ENCODE measurements at places on chromosomes 3 and 15.

DNA sequence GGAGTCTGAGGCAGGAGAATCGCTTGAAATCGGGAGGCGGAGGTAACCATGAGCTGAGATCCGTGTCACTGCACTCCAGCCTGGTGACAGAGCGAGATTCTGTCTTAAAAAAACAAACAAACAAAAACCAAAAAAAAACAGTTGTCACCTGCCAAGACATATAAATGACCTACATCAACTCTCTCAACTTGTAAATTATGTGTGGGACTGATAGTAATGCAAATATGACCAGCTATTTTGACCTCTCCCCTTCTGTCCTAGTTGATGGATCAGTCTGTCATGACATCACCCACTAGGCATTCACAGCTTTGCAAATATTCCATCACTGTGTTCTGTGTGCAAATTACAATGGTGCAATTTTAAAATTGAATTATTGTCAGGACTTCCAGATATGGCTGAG is 175.4 kb downstream of the EBLN2 start:
- no peak for DNase-seq

DNA sequence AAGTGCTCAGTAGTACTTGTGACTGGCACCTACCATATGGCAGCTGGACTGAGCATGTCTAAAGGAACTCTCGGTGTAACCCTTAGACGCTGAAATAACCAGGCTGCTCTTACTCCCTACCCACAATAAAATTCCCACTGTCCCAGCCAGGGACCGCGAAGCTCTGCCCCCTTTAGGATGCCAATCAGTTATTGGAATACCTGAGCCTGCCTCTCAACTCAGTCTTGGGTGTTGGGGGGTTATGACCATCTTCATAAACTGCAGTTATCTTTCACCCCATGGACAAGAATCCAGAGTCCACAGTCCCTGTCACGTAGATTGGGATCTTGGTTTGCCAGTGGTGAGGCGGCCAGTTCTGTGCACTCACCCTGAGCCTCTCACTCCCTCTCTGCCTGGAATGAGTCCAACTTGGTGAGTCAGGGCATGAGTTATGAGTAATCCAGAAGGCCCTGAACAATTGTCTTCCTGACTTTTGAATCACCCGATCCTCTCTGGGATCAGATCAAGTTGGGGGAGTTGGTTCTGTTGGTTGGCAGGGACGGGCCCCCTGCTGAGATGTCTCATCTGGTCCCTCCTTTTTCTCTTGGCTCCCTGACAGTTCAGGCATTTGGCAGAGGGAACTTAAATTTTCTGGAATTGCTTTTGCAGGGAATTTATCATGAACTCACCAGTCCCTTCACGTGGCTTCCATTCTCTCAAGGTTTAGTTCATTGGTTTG is 120.1 kb upstream of the UBE2E1 start:
- peak; percentile 41 for DNase-seq

GRCh38 chr15:52102463-52102862 is 10.1 kb downstream of the BCL2L10 start:
- DNase-seq = no peak

DNA sequence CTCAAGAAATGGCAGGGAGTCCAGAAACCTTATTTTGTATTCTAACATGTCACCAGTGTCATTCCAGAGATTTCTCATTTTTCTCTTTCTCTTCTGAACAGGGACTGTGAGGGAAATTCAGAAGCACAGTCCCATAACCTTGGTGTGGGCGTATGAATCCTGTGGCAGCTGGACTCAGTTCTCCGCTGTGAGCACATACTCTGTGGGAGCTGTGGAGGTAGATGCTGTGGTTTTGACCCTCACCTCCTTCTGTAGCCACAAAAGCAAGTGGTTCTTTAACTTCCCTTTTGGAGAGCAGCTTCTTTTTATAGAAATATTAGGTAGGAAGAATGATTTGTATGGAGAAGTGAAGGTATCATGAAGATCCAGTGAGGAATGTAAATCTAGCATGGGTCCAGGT is 13.4 kb downstream of the TMEM207 start:
- DNase-seq = no peak

GRCh38 chr3:28703843-28704242 is 355.2 kb upstream of the AZI2 start:
- no peak for DNase-seq
